NCI-H1105 (cell line): ENCODE measurements at places on chromosomes 2 and 18.

DNA sequence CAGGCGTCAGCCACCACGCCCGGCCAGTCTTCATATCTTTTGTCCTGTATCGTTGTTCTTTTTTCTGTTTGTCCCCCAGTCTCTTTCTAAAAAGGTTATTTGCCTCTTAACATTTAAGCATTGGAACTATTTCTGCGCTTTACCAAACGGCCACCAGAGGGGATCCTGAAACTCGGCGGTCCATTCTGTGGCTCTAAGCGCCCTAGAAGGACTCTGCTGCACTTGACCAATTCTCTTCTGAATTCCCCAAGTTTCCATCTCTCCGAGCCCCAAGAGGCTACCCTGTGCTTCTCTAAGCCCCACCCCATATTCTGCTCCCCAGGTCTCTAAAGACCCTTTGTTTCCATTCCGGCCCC is 33.1 kb upstream of the REG3G start:
- DNase-seq = no peak

DNA sequence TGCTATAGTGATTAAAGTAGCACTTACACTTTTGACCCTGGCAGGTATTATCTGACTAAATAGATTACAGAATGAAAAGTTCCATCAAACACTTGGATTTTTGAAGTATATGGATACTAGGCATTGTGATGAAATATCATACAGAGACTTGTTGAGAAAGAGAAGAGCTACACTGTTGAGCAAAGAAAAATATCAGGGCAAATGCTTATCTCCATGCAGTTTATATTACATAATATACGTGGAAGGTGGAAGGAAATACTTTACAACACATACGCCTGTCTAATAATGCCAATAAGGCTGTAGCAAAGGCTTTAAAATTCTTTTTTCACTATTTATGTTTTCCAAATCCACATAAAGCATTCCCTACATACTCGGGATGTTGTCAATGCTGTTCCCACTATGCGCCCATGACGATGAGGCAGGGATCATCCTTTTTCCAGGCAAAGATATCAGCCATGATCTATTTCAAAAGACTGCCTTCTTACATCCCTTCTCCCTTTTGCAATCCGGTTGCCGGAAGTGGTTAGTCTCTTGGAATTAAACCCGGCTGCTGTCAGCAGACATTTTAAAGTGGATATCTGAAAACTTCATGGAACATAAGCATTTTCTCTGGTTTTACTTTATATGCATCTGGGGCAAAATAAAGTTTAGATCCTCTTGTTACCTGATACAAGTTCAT is 92.6 kb upstream of the ITGA4 start:
- no peak for DNase-seq

DNA sequence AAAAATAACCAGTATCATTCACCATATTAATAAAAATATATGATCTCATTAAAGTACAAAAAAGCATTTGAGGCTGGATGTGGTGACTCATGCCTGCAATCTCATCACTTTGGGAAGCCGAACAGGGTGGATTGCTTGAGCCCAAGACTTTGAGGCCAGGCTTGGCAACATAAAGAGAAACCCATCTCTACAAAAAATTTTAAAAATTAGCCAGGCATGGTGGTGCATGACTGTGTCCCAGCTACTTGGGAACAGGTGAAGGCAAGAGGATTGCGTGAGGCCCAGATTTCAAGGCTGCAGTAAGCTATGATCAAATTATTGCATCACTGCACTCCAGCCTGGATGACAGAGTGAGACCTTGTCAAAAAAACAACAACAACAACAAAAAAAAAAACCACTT is 75.9 kb downstream of the RAD51AP2 start:
- no peak for DNase-seq

GRCh38 chr18:34929336-34929780 is 111.9 kb upstream of the MAPRE2 start:
- DNase-seq = no peak

GRCh38 chr2:116585669-116586327 is 1228.7 kb upstream of the DDX18 start:
- peak; percentile 39 for DNase-seq

- no peak for DNase-seq
Measured at GRCh38 chr2:100011272-100011731, 131.1 kb downstream of the AFF3 start.

- DNase-seq = no peak
Measured at GRCh38 chr2:170492010-170492409, 223.1 kb upstream of the SP5 start.

GRCh38 chr2:233446606-233447305 is 92.5 kb downstream of the DGKD start:
- no peak for DNase-seq

- no peak for DNase-seq
Measured at GRCh38 chr2:26245810-26246209, 1.1 kb downstream of the HADHB start.

- DNase-seq = no peak
Measured at GRCh38 chr2:17517481-17518211, 594 bp downstream of the RAD51AP2 start.

DNA sequence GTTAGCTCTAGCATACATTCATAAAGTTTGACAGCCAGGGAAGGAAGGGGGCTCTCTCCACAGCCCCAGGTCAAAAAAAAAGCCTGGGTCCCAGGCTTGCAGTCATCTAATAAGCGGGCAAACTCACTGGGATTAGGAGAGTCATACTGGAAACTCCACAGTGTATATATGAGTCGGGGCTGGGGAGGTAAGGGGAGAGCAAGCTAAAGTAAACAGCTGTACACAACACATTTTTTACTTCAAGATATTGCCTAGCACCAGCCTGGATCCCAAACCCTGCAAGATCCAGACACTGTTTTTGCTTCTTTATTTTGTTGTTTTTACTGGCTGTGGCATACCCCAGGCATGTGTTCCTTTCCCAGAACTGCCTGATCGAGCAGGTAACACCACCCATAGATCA is 291.3 kb upstream of the TANK start:
- DNase-seq = no peak

GRCh38 chr2:109475531-109476210 is 138.1 kb downstream of the SEPTIN10 start:
- DNase-seq = no peak

- DNase-seq = peak; percentile 44
Measured at GRCh38 chr2:72973566-72974435, 56.5 kb downstream of the EMX1 start.

GRCh38 chr2:99842451-99842850 is 299.9 kb downstream of the AFF3 start:
- DNase-seq = no peak

- no peak for DNase-seq
Measured at GRCh38 chr2:128389388-128390086, 70.9 kb upstream of the HS6ST1 start.

GRCh38 chr2:225008179-225008856 is 34.0 kb downstream of the DOCK10 start:
- DNase-seq = no peak

GRCh38 chr2:23585273-23586170 is 200.5 kb downstream of the KLHL29 start:
- DNase-seq = no peak
